Mesenchymal stem cell (in vitro differentiated cells and primary cell): ENCODE measurements at places on chromosomes 13 and 19.
A peak's percentile ranks its signal among the peaks of the same experiment; 100 is the strongest.

DNA sequence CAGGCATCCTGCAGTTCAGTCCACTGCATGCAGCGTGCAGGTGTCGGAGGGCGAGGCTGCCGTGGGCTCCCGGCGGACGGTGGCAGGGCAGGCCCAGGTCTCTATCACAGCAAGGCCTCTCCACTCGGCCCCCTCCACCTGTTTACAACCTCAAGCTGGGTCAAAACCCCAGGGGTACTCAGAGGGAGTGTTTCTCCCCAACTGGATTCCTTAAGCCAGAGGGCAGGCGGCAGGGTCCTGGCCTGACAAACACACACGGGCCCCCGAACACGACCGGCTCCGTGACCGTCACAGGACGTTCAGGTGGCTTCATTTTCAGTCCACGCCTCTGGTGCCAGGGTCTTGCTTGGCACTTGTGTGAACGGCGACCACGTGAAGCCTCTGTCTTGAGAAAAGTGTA is 23.5 kb downstream of the RASA3 start:
- peaks cover 23% of the 10 kb centered on the region for H3K36me3 ChIP-seq
- H3K27ac ChIP-seq: peak overlapping the region; percentile 71
- peaks cover 81% of the 10 kb centered on the region for H3K4me1 ChIP-seq
- DNase-seq: no peak
- H3K27me3 ChIP-seq: no peaks in the 10 kb centered on the region
- no peak overlapping the region for H3K4me3 ChIP-seq

- H3K4me3 ChIP-seq: no peak overlapping the region
- H3K27ac ChIP-seq: no peak overlapping the region
- H3K27me3 ChIP-seq: no peaks in the 10 kb centered on the region
Measured at GRCh38 chr13:33353646-33354045, 68.1 kb upstream of the STARD13 start.

DNA sequence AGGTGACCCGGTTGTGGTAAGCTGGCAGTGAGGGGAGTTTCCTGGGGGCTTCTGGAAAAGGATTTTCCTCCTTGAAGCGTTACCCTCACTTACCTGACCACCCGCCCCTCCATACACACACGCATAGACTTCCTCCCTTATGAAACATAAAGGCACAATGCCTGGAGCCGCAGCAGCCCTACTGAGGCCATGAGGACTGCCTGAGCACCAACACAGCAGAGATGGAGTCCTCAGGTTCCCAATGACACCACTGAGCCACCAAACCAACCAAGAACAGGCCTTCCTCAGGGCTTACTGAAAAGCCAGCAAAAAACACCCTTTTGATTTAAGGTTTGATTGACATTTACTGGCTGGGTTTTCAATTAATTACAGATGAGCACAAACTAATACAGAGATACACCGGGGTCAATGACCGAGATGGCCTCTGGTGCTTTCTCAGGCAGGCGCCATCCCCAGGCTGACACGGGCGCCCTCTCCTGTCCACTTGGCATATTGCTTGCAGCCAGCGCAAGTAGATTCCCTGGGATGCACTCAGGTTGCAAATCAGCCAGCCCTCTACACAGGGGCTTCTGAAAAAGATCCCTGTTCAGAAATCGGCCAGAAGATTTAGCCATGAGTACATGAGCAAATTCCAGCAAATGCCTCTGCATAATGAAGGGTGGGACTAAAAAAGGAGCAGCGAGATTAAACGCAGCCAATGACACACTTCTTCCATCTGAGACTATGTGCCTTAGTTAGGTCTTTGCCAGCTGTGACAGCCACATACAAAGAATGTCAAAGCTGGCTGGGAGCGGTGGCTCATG is 14.8 kb downstream of the OPA3 start:
- no peak overlapping the region for H3K27ac ChIP-seq
- H3K27me3 ChIP-seq: no peaks in the 10 kb centered on the region
- no peak for DNase-seq
- no peak overlapping the region for H3K4me3 ChIP-seq
- H3K36me3 ChIP-seq: peaks cover 5% of the 10 kb centered on the region

- peaks cover 13% of the 10 kb centered on the region for H3K4me1 ChIP-seq
- peaks cover 13% of the 10 kb centered on the region for H3K36me3 ChIP-seq
- H3K27me3 ChIP-seq: no peaks in the 10 kb centered on the region
- no peak for DNase-seq
- H3K4me3 ChIP-seq: no peak overlapping the region
Measured at GRCh38 chr19:46943150-46943946, 76.3 kb upstream of the NPAS1 start.

DNA sequence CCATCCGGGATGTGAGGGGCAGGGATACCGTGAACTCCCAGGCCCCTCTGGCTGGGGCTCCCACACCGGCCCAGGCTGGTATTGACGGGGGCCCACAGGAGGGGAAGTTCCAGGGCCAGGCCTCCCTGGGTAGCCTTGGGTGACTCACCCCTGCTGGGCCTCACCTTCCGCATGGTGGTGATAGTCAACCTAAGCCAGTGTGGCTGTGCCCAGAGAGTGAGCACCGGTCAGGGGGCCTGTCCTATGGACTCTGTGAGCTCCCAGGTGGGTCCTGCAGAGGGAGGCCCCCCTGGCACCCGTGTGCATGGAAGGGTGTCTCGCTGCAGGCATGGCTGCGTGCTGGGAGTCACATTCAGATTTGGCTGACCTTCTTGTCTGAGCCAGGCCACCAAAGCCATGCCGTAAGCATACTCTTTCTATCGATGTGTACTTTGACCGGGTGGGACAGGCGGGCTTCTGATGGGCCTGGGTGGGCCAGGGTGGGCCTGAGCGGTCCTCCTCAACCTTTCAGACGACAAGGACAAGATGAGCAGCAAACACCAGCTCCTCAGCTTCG is 27.6 kb downstream of the DHX34 start:
- no peak overlapping the region for H3K4me3 ChIP-seq
- DNase-seq: no peak
- no peaks in the 10 kb centered on the region for H3K27me3 ChIP-seq
- H3K36me3 ChIP-seq: peaks cover 92% of the 10 kb centered on the region

DNA sequence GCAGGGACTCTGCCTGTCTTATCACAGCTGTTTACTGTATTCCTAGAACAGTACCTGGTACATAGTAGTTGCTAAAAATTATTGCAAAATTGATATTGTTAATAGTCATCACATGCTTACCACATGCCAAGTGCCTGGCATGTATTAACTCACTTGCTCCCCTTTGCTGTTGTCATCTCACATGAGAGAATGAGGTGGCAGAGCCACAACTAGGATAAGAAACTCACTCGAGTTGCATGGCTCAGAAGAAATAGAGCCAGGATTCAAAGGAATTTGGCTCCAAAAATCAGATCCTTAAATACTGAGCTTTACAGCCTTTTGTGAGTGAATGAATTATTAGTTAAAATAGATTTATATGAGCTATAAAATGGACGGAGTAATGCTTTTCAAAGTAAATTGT is 42.6 kb downstream of the B3GLCT start:
- no peak overlapping the region for H3K4me3 ChIP-seq

GRCh38 chr13:44133626-44134025 is 240.0 kb upstream of the SERP2 start:
- H3K4me1 ChIP-seq: peaks cover 7% of the 10 kb centered on the region
- no peak for DNase-seq
- no peak overlapping the region for H3K27ac ChIP-seq
- no peak overlapping the region for H3K4me3 ChIP-seq

DNA sequence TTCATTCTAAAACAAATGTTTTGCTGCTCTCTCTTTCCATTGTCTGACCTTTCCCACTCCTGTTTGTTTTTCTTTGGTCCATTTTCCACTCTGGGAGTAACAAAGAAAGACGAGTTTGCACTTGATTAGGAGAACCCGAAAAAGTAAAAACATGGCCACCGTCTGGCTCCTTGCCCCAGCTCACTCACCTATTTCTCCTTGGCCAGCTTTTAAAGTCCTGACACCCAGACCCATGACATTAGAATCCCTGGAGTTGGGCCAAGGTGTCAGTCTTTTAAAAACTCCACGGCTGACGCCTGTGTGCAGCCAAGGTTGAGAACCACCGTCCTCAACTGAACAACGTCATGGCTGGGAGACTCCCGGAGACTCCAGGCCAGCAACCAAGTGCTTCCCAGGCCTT is 63.6 kb upstream of the FLT1 start:
- H3K27ac ChIP-seq: peak overlapping the region; percentile 74
- peaks cover 3% of the 10 kb centered on the region for H3K4me1 ChIP-seq
- H3K36me3 ChIP-seq: no peaks in the 10 kb centered on the region
- H3K4me3 ChIP-seq: no peak overlapping the region

- H3K4me3 ChIP-seq: no peak overlapping the region
- H3K4me1 ChIP-seq: peaks cover 23% of the 10 kb centered on the region
- peaks cover 26% of the 10 kb centered on the region for H3K36me3 ChIP-seq
- H3K27ac ChIP-seq: no peak overlapping the region
- no peak for DNase-seq
Measured at GRCh38 chr19:898663-899062, 5.4 kb downstream of the RNU6-9 start.

GRCh38 chr13:78777396-78777795 is 118.4 kb upstream of the OBI1 start:
- no peaks in the 10 kb centered on the region for H3K4me1 ChIP-seq
- H3K36me3 ChIP-seq: no peaks in the 10 kb centered on the region
- DNase-seq: no peak

- no peak overlapping the region for H3K27ac ChIP-seq
- no peak for DNase-seq
- H3K36me3 ChIP-seq: no peaks in the 10 kb centered on the region
Measured at GRCh38 chr19:29478578-29479565, 46.9 kb upstream of the VSTM2B start.

DNA sequence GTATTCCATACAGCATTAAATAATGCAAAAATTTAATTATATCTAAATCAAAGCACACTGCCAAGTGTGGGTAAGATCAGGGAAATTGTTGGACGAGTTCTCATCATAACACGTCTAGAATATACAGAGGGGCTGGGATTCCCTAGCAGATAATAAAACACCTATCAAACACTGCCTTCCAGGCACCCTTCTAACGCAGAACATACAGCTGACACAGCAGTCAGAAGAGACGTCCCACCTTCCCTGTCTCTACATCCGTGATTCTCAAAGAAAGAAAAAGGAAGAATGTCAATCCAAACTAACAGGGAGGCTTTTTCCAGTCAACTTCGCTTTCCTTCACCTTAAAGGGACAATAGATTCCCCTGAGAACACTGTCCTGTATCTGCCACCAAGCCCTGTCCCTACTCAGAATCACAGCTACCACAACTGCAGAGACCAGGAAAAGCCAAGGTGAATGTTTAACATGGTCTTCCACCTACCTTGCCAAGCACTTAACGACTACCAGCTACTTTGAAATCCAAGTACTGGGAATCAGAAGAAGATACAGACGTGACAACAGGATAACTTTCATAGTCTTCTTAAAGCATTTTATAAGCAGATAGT is 38.5 kb downstream of the TBC1D4 start:
- DNase-seq: no peak
- H3K36me3 ChIP-seq: no peaks in the 10 kb centered on the region
- no peak overlapping the region for H3K4me3 ChIP-seq
- H3K27me3 ChIP-seq: no peaks in the 10 kb centered on the region
- H3K4me1 ChIP-seq: no peaks in the 10 kb centered on the region

DNA sequence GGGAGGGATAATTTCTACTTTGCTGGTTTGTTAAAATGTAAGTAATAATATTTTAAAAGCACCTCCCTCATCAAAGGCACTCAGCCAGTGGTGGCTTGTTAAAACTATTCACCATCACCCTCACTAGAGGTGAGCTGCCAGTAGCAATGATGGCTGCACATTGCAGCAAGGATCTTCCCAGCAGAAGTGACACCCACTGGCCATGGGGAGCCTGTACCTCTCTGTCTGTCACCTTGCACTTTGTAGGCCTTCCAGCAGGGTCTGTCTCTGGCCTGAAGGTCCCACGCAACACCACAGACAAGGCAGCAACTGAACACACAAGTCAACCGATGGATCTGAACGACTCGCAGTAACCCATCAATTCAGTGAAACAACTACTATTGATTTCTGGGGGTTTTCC is 47.3 kb upstream of the C13orf42 start:
- H3K27ac ChIP-seq: no peak overlapping the region
- no peak for DNase-seq
- no peaks in the 10 kb centered on the region for H3K4me1 ChIP-seq
- no peaks in the 10 kb centered on the region for H3K36me3 ChIP-seq

DNA sequence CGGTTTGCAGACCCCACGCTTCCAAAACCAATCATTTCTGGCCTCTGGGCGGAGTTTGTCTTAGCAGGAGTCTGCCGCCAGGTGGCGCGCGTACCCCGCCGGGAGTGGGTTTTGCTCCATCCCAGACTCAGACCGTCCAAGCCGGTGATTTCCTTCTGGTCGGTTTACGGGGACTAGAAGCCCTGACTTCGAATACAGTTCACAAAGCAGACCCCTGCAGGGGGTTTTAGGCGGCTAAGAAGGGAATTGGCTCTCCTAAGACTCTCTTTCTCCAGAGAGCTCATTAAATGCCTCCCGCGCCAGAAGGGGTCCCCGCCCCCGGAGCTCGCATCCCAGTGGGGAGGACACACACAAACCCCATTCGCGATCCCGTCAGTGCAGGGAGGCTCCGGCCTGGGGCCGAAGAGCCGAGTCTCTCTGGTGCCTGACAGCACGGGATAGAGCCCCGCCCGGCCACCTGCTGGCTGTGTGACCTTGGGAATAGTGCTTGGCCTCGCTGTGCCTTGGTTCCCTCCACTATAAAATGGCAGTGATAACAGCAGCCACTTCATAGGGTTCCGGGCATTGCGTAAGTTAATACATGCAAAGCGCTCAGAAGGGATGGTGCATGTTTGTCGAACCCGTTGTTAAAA is 8.6 kb upstream of the NUP62 start:
- H3K27me3 ChIP-seq: peaks cover 32% of the 10 kb centered on the region
- no peak overlapping the region for H3K27ac ChIP-seq
- H3K4me3 ChIP-seq: no peak overlapping the region
- H3K36me3 ChIP-seq: peaks cover 10% of the 10 kb centered on the region

DNA sequence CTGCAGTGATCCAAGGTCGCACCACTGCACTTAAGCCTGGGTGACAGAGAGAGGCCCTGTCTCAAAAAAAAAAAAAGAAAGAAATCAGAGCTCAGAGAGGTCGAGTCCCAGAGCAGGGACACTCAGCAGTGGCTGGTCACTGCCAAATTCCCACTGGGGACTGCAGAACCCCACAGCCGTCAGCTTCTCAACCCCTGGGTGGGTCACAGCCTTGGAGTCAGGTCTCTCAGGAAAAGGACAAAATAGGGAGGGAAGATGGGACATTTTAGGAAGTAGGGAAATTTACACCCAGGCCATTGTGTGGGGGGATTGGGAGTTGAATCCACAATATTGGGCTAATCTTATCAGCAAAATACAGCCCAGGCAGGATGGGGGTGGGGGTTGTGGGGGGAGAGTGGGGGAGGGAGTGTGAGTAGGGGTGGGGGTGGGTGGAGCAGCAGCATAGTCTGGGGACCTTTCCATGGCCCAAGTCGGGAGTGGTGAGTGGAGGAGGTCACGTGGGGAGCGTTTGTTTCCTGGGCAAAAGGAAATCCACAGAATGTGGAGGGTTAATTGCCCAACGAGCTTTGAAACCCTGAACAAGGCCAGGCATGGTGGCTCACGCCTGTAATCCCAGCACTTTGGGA is 5.0 kb upstream of the CCDC194 start:
- no peaks in the 10 kb centered on the region for H3K36me3 ChIP-seq
- H3K4me3 ChIP-seq: no peak overlapping the region
- no peak overlapping the region for H3K27ac ChIP-seq
- H3K4me1 ChIP-seq: peaks cover 6% of the 10 kb centered on the region
- DNase-seq: no peak
- peaks cover 10% of the 10 kb centered on the region for H3K27me3 ChIP-seq
